Hepatocyte (in vitro differentiated cells): ENCODE measurements at places on chromosomes 16 and 17.
A peak's percentile ranks its signal among the peaks of the same experiment; 100 is the strongest.

DNA sequence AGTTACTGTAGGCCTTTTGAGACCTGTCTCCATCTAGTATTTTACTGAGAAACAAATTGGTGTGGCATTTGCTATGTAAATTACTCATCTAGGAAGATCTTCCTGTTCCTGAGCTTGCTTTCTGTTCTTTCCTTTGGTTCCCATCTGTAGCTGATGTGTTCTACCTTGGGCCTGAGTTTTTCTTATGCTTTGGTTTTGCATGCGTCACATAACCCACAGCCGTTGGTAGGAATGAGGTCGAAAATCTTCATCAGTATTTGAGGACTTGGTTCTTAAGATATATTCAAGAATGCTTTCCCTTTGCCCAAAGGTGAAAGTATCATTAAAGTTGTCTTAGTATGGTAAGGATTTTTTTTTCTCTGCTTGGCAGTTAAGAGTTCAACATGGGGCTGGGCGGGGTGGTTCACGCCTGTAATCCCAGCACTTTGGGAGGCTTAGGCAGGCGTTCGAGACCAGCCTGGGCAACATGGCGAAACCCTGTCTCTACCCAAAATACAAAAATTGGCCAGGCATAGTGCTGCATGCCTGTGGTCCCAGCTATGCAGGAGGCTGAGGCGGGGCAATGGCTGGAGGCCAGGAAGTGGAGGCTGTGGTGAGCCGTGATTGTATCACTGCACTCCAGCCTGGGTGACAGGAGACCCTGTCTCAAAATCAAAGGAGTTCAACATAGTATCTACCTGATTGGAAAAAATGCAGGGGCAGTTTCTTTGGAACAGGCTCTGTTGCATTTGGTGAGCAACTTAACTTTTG lies 28.8 kb downstream of the IST1 start:
- H3K4me3 ChIP-seq = no peak overlapping the region
- H3K27me3 ChIP-seq = no peaks in the 10 kb centered on the region
- DNase-seq = no peak
- H3K36me3 ChIP-seq = peaks cover 3% of the 10 kb centered on the region

DNA sequence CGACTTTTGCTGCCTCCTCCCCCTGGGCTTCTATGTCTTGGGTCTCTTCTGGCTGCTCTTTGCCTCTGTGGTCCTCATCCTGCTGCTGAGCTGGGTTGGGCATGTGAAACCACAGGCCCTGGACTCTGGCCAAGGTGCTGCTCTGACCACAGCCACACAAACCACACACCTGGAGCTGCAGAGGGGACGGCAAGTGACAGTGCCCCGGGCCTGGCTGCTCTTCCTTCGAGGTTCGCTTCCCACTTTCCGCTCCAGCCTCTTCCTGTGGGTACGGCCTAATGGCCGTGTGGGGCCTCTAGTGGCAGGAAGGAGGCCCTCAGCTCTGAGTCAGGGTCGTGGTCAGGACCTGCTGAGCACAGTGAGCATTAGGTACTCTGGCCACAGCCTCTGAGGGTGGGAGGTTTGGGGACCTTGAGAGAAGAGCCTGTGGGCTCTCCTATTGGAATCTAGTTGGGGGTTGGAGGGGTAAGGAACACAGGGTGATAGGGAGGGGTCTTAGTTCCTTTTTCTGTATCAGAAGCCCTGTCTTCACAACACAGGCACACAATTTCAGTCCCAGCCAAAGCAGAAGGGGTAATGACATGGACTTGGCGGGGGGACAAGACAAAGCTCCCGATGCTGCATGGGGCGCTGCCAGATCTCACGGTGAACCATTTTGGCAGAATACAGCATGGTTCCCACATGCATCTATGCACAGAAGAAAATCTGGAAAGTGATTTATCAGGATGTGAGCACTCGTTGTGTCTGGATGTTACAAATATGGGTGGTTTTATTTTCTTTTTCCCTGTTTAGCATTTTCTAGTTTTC lies 2.3 kb downstream of the GP1BA start:
- peaks cover 12% of the 10 kb centered on the region for H3K4me1 ChIP-seq
- H3K27me3 ChIP-seq = no peaks in the 10 kb centered on the region
- peak; percentile 34 for DNase-seq
- no peaks in the 10 kb centered on the region for H3K36me3 ChIP-seq
- no peak overlapping the region for H3K4me3 ChIP-seq

DNA sequence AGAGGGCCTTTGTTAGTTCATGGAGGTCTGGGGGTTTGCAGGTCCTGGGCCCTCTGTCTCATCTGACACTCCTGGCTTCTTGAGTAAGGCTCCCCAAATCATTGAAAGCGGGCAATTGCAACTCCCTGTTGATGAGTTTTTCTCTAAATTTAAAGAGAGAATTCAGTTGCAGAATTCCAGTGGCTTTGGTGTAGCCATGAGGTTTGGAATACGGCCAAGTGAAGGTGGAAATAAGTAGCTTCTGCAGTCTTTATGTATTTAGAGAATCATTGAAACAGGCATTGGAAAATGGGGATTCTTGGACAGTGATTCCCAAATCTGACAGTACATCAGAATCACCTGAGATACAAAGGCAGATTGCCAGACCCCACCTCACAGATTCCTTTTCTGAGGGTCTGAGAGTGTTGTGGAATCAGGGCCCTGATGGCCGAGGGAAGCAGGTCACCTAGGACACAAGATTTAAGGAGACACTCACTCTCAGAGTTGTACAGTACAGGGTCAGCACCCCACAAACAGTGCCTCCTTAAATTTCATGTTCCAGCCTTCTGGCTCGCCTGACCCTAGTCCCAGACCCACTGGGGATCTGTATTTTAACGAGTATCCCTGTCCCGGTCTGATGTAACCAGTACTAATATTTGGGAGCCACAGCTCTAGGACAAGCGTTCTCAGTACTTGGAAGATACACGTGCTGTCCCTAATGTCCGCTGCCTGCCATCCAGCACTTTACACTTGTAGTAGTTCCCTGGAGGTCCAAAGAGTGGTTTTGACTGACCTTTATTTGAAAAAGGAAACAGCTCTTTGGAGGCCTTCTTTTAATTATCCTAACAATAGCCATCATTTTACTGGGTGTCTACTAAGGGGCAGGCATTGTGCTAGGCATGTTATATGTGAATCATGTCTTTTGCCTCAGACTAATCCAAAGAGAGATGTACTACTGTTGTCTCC lies 37.8 kb downstream of the YPEL2 start:
- DNase-seq = no peak
- H3K27me3 ChIP-seq = no peaks in the 10 kb centered on the region
- H3K4me1 ChIP-seq = peaks cover 82% of the 10 kb centered on the region
- H3K4me3 ChIP-seq = no peak overlapping the region
- no peaks in the 10 kb centered on the region for H3K36me3 ChIP-seq

DNA sequence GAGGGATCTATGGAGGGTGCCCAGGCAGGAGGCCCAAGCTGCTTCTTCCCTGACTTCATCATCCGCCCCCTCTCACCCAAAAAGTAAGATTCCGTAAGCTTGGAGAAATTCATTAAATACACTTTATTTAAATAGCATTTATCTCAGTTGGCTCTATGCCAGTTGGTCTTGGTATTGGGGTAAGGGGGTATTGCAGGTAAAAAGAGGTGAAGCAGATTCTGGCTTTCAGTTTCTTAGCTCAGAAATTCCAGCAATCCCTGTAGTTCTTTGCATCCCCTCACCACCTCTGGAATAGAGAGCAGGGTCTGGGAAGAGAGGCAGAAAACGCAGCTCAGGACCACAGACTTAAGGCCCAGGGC lies 750 bp upstream of the ALDOC start:
- DNase-seq = no peak
- H3K4me1 ChIP-seq = peaks cover 5% of the 10 kb centered on the region
- no peaks in the 10 kb centered on the region for H3K36me3 ChIP-seq

DNA sequence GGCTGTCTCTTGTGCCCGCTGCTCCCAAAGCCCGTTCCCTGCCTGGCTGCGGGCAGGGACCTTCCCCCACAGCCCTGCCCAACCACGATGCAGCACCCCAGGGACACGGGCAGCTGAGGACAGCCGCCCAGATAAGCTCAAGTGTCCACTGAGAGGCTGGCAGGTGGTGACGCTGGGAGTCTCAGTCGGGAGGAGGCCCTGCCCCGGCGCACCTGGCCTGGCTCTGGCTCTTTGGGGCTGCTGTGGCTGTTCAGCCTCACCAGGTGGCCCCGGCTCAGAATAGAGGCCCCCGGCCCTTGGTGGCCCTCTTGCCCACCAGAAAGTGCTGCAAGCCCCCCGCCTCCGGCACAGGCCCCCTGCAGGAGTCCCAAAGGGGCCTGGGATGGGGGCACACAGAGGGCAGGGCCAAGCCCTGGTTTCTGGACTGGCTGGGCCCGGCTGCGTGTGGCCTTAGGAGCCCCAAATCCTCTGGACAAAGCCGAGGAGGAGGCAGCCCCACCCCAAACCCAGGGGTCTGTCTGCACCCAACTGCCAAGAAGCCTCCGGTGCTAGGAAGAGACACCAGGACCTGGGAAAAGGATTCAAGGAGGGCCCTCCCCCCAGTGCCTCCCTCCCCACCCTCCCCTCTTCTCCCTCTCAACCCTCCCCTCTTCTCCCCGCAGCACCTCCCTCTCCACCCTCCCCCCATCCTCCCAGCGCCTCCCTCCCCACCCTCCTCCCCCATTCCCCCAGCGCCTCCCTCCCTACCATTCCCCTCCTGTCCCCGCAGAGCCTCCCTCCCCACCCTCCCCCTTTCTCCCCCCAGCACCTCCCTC lies 5.3 kb downstream of the NTHL1 start:
- peak overlapping the region; percentile 51 for H3K27ac ChIP-seq
- H3K27me3 ChIP-seq = no peaks in the 10 kb centered on the region
- H3K36me3 ChIP-seq = no peaks in the 10 kb centered on the region
- peaks cover 48% of the 10 kb centered on the region for H3K4me1 ChIP-seq

- no peak overlapping the region for H3K4me3 ChIP-seq
- H3K27me3 ChIP-seq = no peaks in the 10 kb centered on the region
- H3K36me3 ChIP-seq = no peaks in the 10 kb centered on the region
- H3K4me1 ChIP-seq = no peaks in the 10 kb centered on the region
Measured at GRCh38 chr16:80788027-80788426, 16.4 kb downstream of the CDYL2 start.

DNA sequence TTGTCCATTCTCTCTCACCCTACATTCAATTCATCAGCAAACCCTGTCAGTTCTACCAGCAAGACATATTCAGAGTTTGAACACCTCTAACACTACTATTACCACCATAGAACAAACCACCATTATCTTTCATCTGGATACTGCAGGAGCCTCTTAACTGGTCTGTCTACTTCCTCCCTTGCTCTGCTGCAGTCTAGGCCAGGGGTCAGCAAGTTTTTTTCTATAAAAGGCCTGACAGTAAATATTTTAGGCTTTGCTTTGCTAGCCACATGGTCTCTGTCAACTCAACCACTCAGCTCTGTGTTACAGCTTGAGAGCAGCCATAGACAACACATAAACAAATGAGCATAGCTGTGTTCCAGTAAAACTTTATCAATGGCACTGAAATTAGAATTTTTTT lies 13.8 kb downstream of the KCTD19 start:
- H3K27ac ChIP-seq = peak overlapping the region; percentile 83
- H3K27me3 ChIP-seq = no peaks in the 10 kb centered on the region
- H3K36me3 ChIP-seq = no peaks in the 10 kb centered on the region
- DNase-seq = no peak

DNA sequence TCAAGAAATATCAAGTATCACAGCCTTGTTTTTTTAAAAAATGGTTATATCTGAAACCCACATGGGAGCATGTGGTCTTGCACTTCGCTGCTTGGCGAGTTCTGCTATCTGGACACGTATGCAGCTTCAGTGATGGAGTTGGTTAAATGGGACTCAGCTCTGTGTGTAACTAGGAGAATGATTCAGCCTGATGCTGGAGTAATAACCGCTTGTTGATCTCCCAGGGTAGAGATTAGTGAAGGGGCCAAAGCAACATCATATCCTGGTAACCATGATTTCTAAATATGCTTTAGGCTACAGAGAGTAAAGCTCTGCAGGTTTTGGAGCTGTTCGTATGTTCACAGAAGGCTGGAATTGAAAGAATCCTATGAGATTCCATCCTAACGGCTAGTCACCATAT lies 63.2 kb downstream of the IQCK start:
- no peak overlapping the region for H3K4me3 ChIP-seq
- H3K36me3 ChIP-seq = no peaks in the 10 kb centered on the region
- H3K27ac ChIP-seq = no peak overlapping the region
- DNase-seq = peak; percentile 18
- H3K4me1 ChIP-seq = no peaks in the 10 kb centered on the region

- no peaks in the 10 kb centered on the region for H3K36me3 ChIP-seq
- H3K4me1 ChIP-seq = no peaks in the 10 kb centered on the region
- H3K27ac ChIP-seq = no peak overlapping the region
- H3K27me3 ChIP-seq = no peaks in the 10 kb centered on the region
Measured at GRCh38 chr17:69064001-69064400, 3.3 kb upstream of the ABCA9 start.

DNA sequence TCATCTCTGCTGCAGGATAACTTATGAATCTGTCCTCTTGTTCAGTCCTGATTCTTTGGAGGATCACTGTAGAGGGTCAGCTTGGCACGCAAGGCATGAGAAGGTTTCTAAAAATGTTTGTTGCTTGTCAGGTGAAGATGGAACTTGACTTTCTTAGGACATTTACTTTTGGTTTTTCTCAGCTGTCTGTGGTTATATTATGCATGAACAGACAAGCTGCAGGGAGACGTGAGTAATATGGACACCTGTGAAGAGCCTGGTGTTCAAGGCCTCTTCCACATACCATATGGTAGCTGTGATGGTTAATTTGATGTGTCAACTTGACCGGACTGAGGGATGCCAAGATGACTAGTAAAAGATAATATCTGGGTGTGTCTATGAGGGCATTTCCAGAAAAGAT lies 270.2 kb upstream of the CPHXL start:
- no peaks in the 10 kb centered on the region for H3K4me1 ChIP-seq
- H3K27me3 ChIP-seq = no peaks in the 10 kb centered on the region
- H3K36me3 ChIP-seq = no peaks in the 10 kb centered on the region
- no peak overlapping the region for H3K4me3 ChIP-seq
- no peak overlapping the region for H3K27ac ChIP-seq

- peaks cover 71% of the 10 kb centered on the region for H3K4me1 ChIP-seq
- no peaks in the 10 kb centered on the region for H3K36me3 ChIP-seq
- peak overlapping the region; percentile 90 for H3K27ac ChIP-seq
- H3K27me3 ChIP-seq = no peaks in the 10 kb centered on the region
Measured at GRCh38 chr17:49020609-49021008, 23.4 kb downstream of the IGF2BP1 start.

GRCh38 chr17:28972437-28972836 lies 21.1 kb upstream of the PHF12 start:
- DNase-seq = no peak
- H3K4me3 ChIP-seq = no peak overlapping the region
- H3K27ac ChIP-seq = no peak overlapping the region
- peaks cover 3% of the 10 kb centered on the region for H3K27me3 ChIP-seq
- peaks cover 5% of the 10 kb centered on the region for H3K4me1 ChIP-seq
- H3K36me3 ChIP-seq = no peaks in the 10 kb centered on the region

DNA sequence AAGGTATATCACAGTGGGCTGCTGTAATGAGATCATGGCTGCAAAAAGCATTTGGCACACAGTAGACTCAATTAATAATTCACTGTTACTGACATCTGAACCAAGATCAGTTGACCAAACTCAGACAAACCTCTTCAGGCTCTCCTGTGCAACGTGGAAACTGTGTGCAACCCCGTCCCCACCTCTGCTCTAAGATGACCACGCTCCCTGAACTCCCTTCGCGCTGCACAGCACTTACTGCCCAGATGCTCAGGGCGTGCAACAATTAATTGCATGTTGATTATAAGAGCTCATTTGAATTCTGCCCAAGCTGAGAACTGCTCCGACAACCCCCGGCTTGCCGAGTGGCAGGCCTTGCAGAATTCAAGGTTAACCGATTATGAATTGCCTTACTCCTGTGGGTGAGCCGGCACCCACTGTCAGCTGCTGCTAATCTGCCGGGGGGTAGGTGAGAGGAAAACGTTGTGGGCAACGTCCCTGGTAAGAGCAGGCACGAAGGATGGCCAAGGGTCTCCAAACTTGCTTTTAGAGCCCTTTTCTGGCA lies 1.3 kb upstream of the GSG1L start:
- H3K4me3 ChIP-seq = no peak overlapping the region
- no peak for DNase-seq
- H3K27ac ChIP-seq = no peak overlapping the region
- H3K4me1 ChIP-seq = no peaks in the 10 kb centered on the region
